Germinal center (tissue), 1 donor: ENCODE measurements at places on chromosomes 3 and 15.

GRCh38 chr15:29044503-29044901, 158.7 kb downstream of the APBA2 start:
- DNase-seq: no peak

DNA sequence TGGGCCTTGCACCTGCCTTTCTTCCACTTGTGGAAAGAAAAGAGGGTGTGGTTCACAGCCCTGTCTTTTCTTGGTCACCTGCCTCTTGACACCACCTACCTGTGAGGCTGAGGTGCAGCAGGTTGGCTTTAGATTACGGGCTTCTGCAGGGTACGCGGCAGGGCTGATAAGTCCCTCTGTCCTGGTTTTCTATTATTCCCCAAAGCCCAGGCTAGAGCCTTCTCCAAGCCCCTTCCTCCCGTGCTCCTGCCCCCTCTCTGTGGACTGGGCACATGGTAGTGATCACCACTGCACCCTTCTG, 44.8 kb upstream of the HACD2 start:
- DNase-seq: no peak

DNA sequence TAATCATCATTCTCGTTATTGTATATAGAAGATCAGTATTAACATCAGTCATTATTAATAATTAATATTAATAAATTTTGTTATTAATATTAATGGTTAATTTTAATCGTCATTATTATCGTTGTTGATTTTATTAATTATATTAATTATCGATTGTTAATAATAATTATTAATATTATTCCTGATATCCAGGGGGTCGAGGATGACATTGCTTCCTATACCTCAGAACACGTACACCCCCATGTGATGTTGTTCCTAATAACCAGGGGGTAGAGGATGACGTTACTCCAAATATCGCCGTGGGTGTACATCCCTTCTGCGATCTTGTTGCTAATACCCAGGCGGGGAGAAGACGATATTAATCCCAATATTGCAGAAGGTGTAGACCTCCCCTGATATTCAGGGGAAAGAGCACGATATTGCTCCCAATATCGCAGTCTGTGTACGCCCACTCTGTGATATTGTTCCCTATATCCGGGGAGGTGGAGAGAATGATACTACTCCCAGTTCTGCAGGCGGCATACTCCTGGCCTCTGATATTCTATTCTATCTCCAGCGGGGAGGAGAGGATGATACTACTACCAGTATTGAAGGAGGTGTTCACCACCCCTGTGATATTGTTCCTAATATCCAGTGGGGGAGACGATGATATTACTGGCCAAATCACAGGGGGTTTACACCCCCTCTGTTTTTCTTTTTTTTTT, 22.3 kb upstream of the BMF start:
- no peak for DNase-seq

- DNase-seq: no peak
These were observed 94.1 kb upstream of the GOLGA8J start for GRCh38 chr15:29988701-29989100.

GRCh38 chr3:156762631-156763185, 63.4 kb upstream of the LEKR1 start:
- DNase-seq: no peak

- DNase-seq: no peak
These were observed 65.6 kb upstream of the CTXND1 start for GRCh38 chr15:80317389-80318182.

GRCh38 chr3:54878145-54878544, 49.7 kb downstream of the LRTM1 start:
- DNase-seq: no peak

- no peak for DNase-seq
These were observed 18.3 kb upstream of the CFAP100 start for GRCh38 chr3:126376444-126376843.

GRCh38 chr3:122435950-122436349, 20.1 kb upstream of the WDR5B start:
- no peak for DNase-seq

GRCh38 chr3:195403841-195404408, 38.9 kb downstream of the ACAP2 start:
- peak; percentile 20 for DNase-seq

DNA sequence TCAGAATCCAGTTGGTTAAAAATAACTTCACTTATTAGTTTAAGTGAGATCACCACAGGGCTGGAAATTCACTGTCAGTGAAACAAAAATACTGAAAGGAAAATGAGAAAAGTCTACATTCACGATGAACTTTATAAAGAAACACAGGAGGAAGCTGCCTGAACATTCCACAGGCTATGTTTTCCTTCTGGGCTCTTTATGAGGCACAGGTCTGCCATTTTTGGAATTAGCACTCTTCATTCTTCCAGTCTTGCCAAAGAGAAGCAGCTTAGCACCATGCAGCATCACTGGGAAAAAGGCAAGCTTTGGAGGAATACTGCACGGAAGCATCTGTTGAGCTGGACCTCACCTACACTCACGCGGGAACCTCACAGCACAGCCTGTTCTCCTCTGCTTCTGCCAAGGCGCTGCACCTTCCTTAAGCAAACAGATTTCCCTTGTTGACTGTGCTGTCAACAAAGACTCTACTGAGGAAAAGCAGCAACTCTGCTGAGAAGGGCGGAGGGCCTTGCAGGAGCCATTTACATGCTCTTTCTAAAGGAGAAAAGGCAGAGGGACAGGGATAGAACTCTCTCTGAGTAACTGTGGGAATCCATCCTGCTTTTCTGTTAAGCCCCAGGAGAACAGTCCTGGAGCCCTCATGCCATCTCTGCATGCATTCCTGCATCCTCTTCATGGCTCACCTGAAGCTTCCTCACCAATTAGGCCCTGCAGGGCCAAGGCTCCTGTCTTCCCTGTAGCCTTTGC, 15.7 kb downstream of the SUSD5 start:
- no peak for DNase-seq

- no peak for DNase-seq
These were observed 94.5 kb upstream of the SOX14 start for GRCh38 chr3:137669519-137670060.

- no peak for DNase-seq
These were observed 191.6 kb upstream of the STT3B start for GRCh38 chr3:31341130-31341529.

- no peak for DNase-seq
These were observed 213.8 kb downstream of the NR1D2 start for GRCh38 chr3:24158761-24159454.

GRCh38 chr3:147414390-147415138, 5.4 kb downstream of the ZIC1 start:
- DNase-seq: no peak

DNA sequence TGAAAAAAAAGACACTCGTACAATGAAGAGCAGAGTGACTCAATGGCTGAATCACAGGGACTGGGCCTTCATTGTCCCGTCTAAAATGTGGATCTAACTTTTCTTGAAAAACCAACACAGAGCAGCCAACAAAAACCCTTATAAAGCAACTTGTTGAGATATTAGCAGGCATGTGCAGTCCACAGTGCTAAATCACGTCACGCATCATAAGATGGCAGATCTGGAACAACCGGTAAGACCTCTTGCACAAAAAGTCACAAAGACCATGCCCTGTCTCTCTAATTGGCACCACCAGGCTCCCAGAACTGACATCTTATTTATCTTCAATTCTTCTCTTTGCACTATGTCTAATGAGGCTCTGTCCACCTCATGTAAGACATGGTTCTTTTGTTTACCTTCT, 177.0 kb downstream of the MAGI1 start:
- no peak for DNase-seq

GRCh38 chr3:105862217-105862616, 6.6 kb downstream of the CBLB start:
- peak; percentile 72 for DNase-seq

DNA sequence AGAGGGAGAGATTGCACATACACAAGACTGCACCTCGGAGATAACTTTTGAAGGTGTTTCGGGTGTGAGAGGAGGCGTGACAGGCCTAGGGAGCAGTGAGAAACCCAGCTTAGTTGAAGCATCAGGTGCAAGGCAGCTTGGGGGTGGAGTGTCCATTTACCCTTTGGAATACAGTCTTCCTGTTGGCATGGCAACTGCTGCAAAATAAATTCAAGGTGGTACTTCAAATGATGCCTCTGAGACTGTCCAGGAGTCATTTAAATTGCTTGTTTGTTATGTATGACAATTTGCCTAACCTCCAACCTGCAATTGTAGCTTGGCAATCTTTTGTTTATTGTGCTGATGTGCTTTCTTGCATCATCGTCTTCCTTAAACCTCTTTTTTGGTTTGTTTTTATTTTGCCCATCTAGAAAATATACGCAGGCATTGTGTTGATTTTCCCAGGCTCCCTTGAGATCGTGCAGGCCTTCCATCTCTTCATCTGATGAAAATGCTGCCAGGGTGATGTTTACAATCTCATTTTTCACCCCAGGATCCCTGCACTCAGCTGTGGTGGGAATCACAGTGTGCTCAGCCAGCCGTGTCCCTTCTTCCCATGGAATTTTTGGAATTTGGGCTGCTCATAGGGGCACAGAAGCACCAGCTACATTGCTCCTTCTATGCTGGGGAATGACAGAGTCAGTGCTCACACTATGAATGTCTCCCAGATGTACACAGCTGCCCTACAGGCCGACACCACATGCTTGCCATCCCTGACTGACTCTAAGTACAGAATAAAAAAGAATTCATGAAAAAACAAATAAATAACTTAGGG, 583.1 kb upstream of the CFAP20DC start:
- DNase-seq: no peak

DNA sequence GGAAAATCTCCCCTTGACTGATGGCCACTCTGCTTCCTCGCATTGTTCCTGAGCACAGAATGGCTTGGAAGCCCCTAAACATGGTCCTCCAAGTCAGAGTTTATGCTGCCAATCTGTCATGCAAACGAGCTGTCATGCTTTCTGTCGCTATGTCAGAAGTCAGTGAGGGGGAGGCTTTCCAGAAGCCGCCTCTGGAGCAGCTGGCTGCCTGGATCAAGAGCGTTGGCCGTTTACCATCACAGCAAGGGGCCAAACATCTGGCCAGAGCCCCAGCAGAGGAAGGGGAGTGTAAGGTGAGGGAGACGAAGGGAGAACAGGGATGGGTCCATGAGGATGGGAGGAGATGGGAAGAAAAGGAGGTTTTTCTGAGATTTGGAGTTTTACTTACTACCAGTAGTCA, 372.6 kb upstream of the NR2F2 start:
- no peak for DNase-seq

DNA sequence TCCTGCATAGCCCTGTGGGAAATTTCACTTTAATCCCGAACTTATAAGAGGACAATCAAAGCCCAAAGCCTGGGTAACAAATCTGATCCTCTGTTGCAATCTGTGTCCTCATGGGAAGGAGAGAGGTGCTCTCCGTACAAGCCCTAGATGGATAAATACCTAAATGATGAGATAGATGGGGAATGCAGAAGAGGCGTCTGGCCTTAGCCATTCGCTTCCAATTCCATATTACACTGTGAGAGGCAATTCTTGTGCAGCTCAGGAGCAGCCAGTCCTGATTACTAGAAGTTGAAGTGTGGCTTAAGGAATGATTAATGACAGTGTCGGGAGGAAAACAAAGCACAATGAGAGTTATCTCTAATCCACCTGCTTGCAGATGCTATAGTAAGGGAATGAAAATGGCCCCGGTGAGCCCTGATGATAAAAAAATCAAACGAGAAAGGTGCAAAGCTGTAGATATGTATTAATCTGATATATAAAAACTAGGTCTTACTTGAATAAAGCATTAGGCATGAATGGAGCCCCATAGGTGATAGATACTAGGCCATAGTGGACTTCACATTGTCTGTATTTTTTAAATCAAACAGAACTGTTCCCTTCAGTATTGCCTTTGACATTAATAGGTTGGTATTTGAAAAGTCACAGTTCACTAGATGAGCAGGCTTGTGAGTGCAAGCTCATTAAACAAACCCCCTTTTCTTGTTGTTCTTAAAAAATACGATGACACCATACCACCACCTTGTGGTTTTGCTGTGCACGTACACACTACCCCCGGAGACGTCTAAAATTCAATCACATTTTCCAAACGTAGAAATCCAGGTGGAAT, 54.2 kb upstream of the TMCO5A start:
- DNase-seq: peak; percentile 3

DNA sequence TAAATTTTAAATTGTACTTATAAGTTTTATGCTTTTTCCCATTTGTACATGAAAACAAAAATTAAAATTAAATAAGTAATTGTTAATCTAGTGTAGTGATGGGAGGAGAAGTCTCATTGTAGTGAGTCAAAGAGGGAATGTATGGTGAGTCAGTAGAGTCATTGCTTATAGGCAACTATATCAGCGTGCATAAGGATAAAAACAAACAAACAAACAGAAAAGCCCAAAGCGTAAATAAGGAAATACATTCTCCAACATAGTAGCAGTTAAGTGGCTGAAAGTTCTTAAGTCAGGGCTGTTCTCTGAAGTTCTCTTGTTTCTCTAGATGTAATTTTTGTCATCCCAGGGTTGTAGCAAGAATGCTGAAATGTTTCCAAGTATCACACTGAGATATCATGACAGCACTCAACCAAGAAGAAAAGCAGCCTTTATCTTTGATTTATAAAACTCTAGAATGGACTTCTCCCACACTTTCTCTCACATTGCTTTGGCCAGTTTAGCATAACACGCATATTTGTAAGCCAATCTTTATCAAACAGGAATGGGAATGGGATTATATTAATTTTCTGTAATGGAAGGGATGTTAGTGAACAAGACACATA, 184.1 kb upstream of the TP63 start:
- DNase-seq: no peak

GRCh38 chr15:58036579-58036978, 28.9 kb downstream of the ALDH1A2 start:
- DNase-seq: no peak

DNA sequence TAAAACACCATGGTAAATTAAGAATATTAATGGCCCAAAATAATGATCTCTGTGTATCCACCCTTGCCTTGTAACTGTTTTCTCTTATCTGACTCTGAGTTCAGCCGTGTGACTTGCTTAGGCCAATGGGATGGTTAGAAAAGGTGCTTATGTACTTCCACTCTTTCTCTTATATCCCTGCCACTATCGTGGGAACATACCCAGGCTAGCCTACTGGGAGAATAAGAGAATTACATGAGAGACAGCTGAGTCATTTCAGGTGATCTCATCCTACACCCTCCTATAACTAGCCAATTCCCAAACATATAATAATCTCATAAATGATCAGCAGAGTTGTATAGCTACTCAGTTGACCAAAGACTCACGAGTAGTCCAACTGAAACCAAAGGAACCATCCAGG, 98.3 kb upstream of the ABI3BP start:
- DNase-seq: no peak

DNA sequence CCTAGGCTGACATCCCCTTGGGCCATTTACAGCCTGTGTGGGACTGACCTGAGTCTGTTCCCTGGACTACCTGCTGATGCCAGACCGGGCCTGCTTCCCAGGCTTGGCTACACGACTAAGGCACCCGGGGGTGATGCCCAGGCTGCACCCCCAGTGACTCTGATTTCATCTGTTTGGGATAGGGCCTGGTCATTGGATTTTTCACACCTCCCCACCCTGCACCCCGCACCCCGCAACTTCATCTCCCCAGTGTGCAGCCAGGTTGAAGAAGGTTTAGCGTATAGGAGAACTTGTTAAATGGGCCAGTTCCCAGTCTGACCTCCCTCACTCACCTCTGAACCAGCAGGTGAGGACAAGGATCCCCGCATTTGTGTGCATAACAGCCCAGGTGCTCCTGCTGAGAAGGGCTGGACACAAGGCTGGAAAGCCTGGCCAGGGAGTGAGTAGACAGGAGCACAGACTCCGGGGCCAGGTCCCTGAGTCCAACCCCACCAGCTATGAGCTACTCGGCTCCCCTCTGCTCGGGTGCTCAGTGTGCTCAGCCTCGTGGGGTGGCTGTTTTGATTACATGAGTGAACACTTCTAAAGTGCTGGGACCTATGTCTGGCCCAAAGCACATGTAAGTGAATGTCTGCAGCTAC, 18.5 kb downstream of the SLC6A20 start:
- DNase-seq: no peak

- peak; percentile 31 for DNase-seq
These were observed 1.4 kb downstream of the ZNF609 start for GRCh38 chr15:64461721-64462162.
